ENCODE measurements at places on chromosomes 16 and 17. TPM values are rescaled to one million over a fixed set of nuclear protein-coding genes. Genes with fewer than 3 reads are reported as not detected.

HAS3 gene
- total RNA-seq: 38.2 TPM

DNA sequence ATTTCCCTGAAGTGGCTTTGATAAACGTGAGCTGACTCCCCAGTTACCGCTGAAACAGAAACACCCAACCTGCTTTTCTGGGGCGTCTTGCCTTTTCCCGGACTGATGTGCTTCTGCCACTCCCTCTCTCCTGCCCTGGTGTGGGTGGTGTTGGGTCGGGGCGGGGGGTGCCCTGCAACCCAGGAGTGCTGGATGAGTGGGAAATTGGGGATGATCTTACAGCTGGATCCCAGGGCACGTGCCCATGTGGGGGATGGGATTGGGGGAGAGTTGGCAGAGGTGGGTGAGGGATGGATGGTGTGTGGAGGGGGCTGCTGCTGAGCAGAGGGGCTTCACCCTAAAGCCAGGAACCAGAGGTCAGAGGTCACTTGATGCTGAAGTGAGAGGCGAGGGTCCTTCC is 28.5 kb downstream of the PGS1 start:
- no peak for DNase-seq

DNA sequence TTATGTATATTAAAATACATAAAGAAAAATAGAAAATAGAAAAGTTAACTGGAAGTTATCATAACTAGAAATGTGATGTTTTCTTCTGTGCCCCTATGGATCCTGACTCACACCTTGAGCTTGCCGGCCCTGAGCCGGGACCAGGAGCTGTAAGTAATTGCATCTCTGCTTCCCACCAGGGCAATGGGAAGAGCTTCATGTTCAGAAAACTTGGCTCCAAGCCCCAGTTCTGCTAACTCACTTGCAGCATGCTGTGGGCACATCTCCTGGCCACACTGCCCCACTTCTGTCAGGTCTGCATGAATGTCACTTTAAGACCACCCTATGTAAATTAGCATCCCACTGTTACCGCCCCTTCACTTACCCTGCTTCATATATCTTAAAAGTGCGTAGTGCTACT is 37.2 kb downstream of the GNAO1 start:
- no peak for DNase-seq

GRCh38 chr17:59368218-59368857 is 36.9 kb downstream of the YPEL2 start:
- DNase-seq: no peak

DNA sequence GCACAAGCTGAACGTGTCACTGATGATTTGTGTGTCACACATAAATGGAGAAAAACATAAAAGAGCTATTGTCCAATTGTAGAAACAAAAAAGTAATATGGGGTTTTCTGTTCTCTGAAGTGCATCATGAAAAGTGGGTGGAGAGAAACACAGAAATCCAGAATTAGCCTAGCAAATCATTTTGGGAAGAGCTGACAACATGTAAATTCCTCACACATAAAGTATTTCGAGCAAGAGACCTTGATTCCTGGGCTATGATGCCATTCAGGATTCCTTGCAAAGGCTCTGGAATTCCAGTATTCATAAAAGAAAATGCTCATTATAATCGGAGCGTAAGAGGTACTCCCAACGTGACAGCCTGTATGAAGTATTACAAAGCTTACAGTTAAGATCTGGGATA is 1.1 kb downstream of the DCUN1D3 start:
- DNase-seq: peak; percentile 60

DNA sequence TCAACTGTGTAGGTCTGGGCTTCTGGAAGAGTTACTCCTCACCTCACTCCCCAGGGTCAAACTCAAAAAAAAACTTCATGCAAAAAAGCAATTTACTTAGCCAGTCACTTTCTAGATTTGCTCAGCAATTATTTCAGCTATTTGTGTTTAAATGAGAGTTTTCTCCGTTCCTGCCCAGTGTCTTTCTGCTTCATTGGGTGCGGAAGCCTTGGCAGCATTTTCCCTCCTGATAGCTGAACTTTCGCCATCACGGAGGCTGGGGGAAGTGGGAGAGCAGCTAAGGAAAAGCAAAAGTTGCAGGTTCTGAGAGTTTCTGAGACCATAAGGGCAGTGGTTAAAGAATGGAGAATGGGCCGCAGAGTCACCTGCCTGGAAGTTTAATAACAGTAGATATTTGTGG is 287.1 kb upstream of the DYNLRB2 start:
- DNase-seq: no peak

DNA sequence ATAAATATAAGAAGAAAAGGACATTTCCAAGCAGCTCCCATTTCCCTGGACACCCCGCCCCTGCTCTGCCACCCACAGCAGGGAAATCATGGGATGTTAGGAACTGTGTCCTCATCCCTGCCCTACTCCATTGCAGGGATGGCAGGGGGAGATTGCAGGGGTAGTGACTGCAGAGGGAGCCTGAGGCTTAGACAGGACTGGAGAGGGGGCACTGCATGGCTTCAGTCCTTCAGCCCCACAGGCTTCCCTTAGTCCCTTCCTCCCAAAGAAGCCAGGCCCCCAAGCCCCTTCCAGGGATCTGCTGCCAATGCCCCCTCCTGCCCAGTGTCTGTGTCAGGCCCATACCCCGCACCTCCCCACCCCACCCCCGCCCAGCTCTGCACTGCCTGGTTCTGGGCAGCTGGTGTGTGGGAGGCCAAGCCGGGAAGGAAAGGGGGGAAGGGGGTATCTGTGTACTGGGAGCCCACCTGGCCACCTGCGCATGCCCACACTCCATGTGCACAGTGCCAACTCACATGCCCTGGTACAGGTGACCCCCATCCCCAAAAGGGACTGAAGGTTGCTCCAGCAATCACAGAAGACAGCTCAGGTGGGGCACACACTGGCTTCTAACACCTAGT is 3.3 kb downstream of the RUNDC3A start:
- no peak for DNase-seq

Measured in mammary epithelial cell (primary cell).